ENCODE measurements at places on chromosomes 3 and 15. TPM values are rescaled to one million over a fixed set of nuclear protein-coding genes. Genes with fewer than 3 reads are reported as not detected.

DNA sequence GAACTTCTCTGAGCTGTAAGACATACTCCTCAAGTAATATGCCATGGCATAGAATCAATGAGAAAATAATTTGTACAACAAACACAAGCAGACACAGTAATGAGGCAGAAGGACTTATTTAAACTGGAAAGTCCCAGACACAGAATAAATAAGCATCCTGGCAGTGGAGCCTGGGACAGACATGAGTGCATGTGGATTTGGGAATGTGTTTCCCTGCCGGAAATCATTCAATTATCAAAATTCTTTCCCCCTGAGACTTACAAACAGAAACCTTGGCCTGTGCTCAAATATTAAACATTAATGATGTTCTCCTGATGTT, 520.1 kb downstream of the ROBO1 start:
- DNase-seq, result peak; percentile 13

DNA sequence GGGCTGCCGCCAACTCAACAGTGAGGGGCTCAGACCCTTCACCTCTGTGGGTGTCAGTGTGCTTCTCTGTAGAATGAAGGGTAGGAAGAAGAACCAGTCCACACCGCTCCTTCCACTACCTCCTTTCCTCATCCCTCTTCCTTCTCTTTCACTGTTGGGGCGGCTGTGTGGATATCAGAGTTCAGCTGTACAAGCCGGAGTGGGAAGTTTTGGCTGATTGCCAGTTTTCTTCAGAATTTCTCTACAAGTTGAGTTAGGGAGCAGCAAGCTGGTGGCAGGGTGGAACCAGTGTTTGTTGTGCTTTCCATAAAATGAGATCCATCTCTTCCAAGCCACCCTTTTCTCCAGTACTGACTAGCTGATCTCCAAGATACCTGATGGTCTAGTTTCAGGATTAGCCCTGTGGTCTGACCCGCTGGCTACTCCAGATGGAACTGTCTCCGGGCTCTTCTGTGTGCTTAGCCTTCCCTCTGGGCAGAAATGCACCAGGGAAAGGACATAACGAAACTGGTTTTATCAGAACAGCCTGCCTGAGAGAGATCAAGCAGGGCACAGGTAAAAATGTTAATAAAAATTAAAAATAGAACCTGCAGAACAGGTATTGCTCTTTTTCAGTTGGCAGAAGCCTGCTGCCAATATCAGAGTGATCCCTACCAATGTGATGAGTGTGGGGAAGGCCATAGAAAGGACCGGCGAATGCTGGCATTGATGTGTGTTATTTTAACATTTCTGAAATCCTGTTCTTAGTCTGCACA, 169.9 kb upstream of the TSC22D2 start:
- peak; percentile 28 for DNase-seq

DNA sequence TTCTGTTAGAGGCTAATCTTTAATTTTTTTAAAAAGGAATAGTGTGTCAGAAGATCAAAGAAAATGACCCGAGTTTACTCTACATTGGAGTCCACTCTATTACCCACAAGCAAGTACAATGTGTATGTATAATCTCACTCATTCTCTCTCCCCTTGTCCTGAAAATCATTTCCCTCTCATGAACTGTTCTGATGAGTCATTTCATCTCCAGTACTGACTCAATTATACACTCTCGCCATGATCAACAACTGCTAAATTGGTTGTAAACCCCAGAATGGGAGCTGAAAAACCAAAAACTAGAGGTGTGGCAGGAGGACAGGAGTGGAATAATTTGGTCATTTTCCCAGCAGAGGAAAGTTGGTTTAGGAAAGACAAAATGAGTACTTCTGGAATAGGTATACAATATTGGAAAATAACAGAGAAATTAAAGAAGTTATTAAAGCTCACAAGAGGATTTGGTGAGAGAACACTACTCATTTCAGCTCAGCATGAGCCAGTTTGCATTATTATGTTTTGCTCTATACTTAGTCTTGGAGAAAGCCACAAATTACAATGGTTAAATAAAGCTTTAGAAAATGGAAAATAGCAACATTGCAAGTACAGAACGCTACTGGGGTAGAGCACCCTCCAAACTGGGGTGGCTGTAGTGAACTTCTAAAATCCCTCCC, 144.3 kb upstream of the PFN2 start:
- peak; percentile 81 for DNase-seq

DNA sequence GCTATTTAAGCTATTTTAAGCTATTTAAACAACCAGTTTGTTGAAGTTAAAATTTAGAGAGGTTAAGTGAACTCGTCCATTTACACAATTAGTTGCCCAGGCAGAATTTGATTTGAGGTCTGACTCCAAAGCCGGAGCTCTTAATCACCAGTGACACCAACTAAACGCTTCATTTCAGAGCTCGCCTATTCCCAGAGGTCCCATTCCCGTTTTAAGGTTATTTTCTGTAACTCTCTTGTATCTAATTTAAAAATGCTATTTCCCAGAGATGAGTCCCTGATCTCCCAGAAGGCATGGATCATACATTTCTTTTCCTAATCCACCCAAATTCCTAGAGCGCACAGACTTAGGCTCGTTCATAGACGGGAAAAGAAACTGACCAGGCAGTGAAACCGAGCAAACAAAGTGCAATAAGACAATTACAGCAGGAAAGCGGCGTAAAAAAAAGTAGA, 904 bp upstream of the MCTP2 start:
- DNase-seq, result no peak

- DNase-seq, result no peak
These were observed 1038.2 kb downstream of the MCTP2 start for GRCh38 chr15:95269242-95270183.

DNA sequence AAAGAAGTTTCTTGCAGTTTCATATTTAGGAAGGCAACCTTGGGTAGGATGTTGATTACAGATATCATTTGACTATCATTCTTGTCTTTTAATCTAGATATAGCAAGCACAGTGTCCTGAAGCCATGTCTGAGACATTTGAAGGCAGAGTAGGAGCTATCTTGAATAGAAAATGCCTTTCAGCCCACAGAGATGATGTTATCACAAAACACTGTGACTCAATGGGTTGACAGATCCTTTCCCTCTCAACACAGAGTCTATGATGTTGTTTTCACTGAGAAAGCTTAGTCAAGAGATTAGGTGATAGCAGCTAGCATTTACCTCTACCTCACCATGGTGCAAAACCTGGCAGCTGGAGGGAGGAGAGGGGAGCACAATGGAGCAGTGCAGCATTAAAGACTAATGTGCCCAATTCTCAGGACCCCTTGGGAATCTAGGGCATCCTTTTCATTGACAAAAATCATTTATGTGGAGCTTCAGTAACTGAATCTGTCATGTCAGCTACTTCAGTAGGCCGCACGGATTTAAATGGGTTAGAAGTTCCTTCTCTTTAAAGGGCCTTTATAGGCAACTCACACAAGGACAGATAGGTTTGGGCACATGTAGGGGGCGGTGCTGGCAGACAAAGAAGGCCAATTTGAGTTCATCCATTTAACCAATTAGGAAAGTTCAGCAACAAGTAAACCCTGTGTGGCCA, 121.8 kb downstream of the AGBL1 start:
- no peak for DNase-seq

GOLGA6D gene
- not detected for total RNA-seq

PLCB2 gene
- total RNA-seq, result not detected

ZDHHC23 gene
- total RNA-seq, result 10.9 TPM

IL16 gene
- not detected for total RNA-seq

AMIGO3 gene
- total RNA-seq, result 5.5 TPM
